ENCODE measurements at places on chromosomes 3 and 15. TPM values are rescaled to one million over a fixed set of nuclear protein-coding genes. Genes with fewer than 3 reads are reported as not detected.

The LDHAL6B gene
- not detected for total RNA-seq

DNA sequence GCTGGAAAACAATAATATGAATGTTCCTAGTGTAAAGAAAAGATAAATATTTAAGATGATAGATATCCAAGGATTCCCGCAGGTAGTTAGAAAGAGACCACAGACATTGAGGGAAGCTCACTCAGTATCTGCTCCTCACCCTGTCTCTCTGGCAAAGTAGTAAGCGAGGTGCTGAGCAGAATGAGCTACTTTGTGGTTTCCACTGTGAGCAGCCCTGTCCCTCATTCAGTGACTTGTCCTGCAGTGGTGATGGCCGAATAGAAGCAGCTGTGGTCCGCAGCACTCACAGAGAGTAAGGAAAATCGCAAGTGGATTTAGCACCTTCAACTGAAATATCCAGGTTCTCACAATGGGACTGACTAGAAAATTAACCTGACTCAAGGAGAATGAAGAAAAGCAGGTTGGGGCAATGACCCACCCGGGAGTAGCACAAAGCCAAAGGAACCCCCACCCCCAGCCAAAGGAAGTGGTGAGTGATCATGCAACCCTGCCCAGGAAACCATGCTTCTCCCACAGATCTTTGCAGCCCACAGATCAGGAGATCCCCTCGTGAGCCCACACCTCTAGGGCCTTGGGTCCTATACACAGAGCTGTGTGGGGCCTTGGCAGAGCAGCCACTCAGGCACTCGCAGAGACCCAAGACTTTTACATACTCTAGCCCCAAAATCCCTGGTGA lies 21.8 kb upstream of the SLC25A38 start:
- no peak for DNase-seq

- no peak for DNase-seq
Observed at GRCh38 chr3:13518516-13518953, 30.4 kb upstream of the FBLN2 start.

DNA sequence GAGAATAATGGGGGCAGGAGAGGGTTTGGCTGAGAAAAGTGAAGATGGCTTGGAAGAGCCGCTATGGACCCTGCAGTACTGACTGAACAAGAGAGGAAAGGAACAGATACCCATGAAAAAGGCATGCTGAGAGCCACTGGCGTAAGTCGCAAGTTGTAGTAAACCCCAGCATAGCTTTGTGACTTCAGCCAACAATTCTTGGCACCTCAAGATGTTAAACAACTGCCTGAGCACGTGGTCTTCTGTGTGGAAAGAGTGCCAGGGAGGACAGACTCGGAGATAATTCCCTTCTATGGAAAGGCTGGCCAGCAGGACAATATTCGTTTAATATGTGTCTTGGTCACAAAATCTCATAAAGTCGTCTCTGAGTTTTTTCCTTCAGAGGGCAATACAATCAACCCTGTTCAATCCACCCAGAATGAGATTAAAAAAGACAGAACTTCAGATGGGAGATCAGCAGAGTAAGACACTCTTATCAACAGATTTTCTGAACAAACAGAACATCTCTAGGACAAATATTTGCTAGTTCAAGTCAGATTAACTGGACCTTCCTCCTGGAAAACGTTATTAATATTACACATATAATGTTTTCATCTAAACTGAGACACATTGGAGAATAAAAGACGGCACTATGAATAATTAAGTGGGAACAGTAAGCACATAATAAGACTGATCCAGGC lies 49.2 kb downstream of the NEK10 start:
- no peak for DNase-seq

DNA sequence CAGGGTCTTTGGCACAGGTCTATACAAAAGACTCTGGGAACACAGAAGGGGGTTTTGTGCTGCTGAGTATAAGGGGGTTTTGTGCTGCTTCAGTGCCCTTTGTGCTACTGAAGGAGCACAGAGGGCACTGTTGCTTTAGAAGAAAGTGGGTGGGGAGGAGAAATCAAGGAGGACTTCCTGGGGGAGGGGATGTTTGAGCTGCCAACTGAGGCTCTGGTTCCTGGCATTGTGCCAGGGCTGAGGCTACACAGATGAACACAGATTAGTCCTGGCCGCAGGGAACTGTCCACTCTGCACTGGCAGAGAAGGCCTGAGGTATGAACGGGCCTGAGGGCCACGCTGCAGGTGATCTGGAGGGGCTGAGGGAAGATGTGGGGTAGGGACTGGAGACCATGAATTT lies 32.2 kb upstream of the SEC13 start:
- no peak for DNase-seq

All from Peyer's patch (tissue), 4 donors.